ENCODE measurements at places on chromosomes 6 and 20.

DNA sequence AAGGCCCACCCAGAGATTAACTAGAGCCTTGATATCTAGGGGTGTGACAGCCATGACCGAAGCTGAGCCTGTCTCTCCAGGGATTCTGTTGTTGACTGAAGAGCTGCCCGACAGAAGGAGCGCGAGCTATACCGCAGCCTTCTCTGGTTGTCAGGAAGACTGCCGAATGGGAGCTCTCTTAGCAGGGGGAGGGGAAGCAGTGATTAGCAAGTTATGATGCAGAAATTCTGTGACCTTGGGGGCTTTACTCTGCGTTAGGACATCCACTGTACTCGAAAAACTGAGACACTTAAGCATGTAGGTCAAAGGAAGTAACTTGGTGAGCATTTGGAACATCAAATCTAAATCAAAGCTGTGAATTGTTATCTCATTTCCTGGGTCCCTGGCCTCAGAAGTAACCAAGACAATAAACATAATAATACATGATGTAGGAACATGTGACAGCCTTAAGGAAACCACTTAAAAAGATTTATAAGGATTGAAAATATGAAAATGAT is 84.7 kb downstream of the MAP3K4 start:
- DNase-seq = no peak

- DNase-seq = no peak
Measured at GRCh38 chr6:23870496-23870895, 255.5 kb upstream of the NRSN1 start.

GRCh38 chr6:142763205-142763604 is 181.8 kb downstream of the HIVEP2 start:
- no peak for DNase-seq

- no peak for DNase-seq
Measured at GRCh38 chr6:47727391-47727790, 29.0 kb downstream of the ADGRF4 start.

- no peak for DNase-seq
Measured at GRCh38 chr6:41531591-41532582, 14.3 kb upstream of the FOXP4 start.

DNA sequence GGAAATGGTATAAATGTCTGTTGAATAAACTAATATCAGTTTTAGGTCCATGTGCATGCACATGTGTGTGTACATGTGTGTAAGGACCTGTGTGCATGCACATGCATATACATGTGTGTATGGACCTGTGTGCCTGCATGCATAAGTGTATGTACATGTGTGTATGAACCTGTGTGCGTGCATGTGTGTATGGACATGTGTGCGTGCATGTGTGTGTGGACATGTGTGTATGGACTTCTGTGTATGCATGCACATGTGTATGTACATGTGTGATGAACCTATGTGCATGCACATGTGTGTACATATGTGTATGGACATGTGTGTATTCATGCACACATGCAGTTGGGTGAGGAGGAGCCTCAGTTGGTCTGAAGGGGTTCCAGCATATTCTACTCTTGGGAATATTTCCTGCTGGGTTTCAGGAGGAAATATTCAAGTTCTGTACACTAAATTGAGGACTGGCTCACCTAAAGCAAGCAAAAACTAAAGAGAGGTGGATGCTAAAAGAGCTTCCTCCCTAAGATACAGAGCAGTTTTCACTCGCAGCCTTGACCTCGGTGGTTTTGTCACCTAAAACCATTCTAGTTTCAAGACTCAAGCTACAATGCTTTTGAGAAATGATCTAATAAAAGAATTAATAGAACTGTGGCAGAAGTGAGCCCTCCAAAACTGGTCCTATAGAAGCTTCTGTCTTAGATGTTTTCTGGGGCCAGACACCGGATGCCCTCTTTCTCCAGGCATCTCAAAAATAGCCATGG is 742.8 kb downstream of the MAFB start:
- DNase-seq = no peak

DNA sequence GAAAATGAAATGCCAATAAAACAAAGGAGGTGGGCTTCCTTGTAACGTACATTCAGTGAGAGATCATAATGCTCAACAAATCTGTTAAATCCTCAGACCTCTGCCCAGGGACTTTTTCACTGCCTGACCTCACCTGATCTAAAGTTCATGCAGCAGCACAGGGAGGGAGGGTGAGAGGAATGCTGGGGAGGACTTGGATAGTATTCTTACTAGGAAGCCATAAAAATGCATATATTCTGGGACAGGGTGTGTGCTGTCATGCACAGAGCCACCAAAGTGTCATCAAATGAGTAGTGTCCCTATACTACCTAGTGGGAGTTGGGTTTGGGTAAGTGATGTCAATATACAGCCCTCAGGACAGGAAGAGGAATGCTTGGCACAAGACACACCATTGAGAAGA is 32.6 kb downstream of the CLIC5 start:
- no peak for DNase-seq

GRCh38 chr20:32894711-32895355 is 36.1 kb downstream of the EFCAB8 start:
- no peak for DNase-seq

DNA sequence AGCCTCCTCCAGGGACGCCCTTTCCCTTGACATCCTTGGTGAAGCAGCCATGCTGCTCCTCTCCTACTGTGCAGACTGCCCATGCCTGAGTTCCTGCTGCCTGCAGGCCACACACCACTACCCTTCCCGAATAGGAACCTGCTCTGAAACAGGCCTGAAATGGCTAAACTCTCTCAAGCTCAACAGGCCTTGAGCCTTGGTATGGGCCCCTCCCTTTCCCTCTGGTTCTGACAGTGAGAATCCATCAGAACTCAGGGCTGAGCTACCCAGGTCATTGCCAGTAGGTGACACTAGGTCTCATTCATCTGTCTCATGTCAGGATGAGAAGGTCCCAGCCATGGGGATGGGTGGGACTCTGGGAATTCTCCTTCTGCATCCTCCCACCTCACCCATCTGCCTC is 25.7 kb downstream of the RAET1L start:
- no peak for DNase-seq

GRCh38 chr6:111687652-111688051 is 82.0 kb upstream of the TRAF3IP2 start:
- no peak for DNase-seq

- DNase-seq = no peak
Measured at GRCh38 chr6:12479451-12479850, 189.3 kb downstream of the EDN1 start.

GRCh38 chr20:24049081-24049480 is 60.5 kb upstream of the GGTLC1 start:
- no peak for DNase-seq

- no peak for DNase-seq
Measured at GRCh38 chr20:51553897-51554486, 11.5 kb upstream of the NFATC2 start.

GRCh38 chr6:40020166-40020565 is 85.9 kb upstream of the MOCS1 start:
- no peak for DNase-seq

GRCh38 chr6:111841822-111842221 is 31.4 kb downstream of the FYN start:
- DNase-seq = no peak

DNA sequence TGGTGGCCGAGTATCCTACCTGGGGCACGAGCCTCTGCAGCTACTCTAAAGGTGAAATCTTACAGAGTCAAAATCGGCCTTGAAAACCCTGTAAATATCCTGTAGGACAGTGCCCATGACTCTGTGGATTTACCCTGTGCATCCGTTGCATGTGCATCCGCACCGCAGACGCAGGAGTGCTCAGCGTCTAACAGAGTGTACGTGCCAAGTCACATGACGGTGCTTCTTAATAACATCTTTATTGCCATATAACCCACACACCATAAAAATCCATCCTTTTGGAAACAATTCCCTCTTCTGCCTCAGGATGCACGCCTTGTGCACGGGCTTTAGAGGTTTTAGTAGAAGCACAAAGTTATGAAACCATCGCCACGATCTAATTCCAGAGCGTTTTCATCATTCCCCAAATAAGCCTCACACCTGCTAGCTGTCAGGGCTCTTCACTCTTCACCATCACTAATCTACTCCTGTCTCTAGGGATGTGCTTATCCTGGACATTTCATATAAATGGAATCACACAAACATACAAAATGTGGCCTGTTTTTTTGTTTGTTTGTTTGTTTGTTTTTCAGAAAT is 384.5 kb upstream of the SULF2 start:
- DNase-seq = no peak

DNA sequence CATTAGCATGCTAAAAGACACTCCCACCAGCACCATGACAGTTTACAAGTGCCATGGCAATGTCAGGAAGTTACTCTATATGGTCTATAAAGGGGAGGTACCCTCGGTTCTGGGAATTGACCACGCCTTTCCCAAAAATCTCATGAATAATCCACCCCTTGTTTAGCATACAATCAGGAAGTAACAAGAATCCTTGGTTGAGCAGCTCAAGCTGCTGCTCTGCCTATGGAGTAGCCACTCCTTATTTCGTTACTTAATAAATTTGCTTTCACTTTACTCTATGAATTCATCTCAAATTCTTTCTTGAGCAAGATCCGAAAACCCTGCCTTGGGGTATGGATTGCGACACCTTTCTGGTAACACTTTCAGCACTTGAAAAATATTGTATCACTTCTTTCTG is 243.0 kb downstream of the BMP2 start:
- no peak for DNase-seq

GRCh38 chr6:24694198-24694597 is 24.8 kb downstream of the C6orf62 start:
- DNase-seq = no peak

DNA sequence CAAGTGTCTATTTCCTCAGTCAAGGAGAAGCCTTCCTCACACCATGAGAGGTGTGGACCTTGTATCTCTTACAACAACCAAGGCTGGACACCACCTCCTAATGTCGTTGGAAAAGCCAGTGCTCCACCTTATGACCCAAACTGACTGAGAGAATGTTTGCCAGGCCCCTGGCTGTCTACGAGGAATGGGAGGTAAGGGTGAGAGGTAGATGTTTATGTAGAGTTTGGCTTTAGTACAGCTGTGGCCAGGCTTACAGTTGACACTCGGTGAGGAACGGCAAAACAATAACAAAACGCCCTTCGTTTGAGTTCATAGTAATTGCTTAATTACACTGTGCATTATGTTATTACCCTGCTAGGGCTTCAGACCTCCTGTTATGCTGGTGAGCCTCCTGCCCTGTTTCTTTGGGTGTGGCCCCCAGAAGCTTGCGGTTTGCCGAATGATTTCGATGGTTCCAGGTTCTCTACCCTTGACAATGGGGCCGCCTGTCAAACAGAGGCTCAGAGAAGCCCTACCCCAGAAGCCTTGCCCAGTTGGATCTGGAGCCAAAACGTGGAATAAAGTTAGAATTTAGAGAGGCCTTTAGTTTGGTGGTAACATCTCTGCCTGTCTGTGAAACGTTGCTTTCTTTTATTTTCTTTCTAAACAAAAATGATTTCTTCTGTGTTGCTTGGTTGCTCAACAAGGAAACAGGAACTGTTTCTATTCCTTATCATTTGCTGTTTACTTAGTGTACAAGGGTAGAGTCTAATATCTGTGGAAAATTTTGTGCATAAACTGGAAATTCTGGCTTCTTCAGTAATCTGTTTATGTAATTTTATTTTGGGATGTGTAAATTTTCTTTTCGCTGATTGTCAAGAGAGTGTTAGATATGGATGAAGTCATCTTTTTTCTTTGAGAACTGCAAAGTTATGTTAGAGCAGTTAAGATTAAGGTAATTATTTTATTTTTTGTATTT is 60.4 kb upstream of the FOXQ1 start:
- no peak for DNase-seq

DNA sequence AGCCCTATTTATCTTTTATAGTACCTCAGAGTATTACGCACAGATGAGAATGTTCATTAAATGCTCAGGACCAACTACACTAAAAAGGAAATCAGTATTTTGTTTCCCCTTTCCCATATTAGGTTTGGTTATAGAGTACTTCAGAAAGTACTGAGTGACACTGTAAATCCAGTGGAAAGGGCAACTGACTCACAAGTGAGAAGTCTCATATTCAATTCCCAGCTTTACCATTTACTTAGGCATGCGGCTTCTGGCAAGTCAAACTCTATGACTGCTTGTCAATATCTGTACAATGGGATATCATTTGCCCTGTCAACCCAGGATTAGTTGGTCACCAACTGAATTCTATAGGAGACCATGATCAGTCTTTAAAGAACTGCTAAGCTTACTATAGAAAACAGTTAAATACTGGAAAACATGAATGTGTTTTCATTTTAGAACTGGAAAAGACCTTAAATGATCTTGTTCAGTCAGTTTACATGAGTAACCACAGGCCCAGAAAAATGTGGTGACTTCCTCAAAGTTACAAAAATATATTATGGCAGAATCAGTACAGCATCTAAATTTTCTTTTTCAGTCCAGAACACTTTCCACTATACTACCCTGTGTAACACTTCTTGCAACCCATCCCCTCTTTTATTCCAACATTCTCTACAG is 3.6 kb downstream of the MAP3K7 start:
- no peak for DNase-seq

DNA sequence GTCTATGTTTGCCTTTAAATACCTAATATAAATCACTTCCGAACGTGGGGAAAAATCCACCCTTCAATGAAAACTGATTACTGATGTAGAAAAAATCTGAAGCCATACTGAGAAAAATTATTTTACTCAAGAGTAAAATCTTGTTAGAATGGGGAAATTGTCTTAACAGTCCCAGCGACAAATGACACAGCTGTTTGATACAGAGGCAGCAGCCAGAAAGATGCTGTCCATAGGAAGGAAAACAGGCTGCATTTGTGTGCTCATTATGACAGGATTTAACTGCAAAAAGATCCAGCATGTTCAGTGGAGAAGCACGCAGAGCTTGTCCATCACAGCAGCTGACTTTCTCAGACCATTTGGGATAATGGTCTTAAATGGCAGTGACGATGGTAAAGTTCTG is 443.0 kb downstream of the TFAP2B start:
- DNase-seq = no peak

- DNase-seq = no peak
Measured at GRCh38 chr6:106849676-106850332, 124.7 kb downstream of the CD24 start.

- no peak for DNase-seq
Measured at GRCh38 chr6:79869184-79869583, 78.2 kb downstream of the ELOVL4 start.

DNA sequence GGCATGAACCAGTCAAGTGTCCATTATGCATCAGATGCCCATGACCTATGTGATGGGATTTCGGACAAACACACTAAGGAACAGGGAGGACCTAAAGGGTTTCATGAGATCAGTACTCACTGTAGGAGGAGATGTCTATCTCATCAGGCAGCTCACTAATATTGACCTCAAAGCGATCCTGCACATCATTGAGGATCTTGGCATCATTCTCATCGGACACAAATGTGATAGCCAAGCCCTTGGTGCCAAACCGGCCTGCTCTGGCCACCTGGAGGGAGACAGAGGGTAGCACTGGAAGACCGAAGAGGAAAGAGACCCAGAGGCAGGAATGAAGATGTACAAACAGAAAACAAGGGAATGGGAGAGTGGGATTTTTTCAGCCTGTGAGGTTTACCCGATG is 1.9 kb downstream of the MCCD1 start:
- no peak for DNase-seq

GRCh38 chr20:42138729-42139128 is 520.6 kb upstream of the CHD6 start:
- DNase-seq = no peak

- DNase-seq = no peak
Measured at GRCh38 chr6:12324099-12324498, 33.9 kb downstream of the EDN1 start.
